RPMI8226 (cell line): ENCODE measurements at places on chromosomes 6 and 20.

GRCh38 chr6:47308198-47308517 is 1.5 kb downstream of the TNFRSF21 start:
- DNase-seq, result peak; percentile 10

DNA sequence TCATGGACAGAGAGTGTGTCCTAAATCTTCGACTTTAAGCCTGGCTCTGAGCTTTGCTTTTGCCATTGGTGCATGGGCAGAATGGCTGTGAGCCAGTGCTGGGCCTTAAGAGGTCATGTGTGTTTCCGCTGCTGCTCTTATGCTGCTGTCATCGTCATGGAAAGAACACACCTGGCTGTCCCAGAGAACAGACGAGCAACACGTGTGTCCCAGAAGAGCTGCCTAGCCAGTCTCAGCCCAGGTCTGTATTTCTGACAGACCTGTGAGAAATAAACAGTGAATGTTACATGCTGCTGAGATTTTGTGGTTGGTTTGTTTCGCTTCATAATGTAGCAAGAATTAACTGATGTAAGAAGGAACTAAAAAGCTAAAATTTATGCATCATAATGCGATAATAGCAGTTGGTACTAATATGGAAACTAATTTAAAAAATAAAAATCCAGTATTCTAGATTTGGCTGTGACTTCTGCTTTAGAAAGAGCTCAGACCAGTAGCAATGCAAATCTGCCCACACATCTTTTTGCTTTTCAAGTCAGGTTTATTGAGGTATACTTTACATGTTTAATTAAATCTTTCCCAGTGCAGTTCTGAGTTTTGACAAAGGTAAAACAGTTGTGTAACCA is 11.5 kb upstream of the SCP2D1 start:
- no peak for DNase-seq

- no peak for DNase-seq
These were observed 6.6 kb upstream of the GFRA4 start for GRCh38 chr20:3669710-3670367.

- no peak for DNase-seq
These were observed 30.4 kb upstream of the CD93 start for GRCh38 chr20:23116311-23117089.

- DNase-seq, result no peak
These were observed 161.4 kb upstream of the PMEPA1 start for GRCh38 chr20:57871237-57871632.

GRCh38 chr20:33172781-33173180 is 4.8 kb downstream of the BPIFA2 start:
- DNase-seq, result peak; percentile 18

DNA sequence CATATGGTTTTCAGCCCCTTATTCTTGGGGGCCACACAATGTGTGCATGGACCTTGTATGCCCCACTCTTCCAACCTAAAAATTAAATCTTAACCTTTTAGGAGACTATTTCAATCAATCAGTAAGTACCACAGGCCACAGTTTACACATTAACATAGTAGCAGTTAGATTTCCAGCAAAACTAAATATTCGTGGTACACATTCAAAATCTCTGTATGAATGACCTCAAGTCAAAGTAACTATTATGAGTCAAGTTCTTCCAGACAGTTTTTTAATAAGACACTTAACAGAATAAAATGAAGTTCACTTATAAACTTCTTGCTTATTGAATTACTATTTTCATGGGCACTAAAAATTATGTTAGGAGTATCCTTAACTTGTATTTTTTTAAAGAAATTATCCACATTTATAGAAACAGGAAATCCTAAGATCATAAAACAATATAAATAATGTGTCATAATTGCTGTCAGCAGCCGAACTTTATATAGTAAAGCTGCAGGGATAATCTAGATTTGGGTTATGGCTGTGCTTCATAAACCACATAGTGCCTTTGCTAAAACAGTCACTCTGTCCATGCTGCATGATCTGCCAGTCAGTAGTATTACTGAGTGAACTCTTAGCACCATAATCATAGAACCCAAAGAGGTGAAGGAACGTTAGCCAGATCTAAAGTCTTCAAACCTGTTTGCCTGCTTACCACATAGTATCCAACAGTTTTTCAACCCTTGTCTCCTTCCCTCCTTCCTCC is 21.7 kb downstream of the SEC63 start:
- DNase-seq, result no peak

DNA sequence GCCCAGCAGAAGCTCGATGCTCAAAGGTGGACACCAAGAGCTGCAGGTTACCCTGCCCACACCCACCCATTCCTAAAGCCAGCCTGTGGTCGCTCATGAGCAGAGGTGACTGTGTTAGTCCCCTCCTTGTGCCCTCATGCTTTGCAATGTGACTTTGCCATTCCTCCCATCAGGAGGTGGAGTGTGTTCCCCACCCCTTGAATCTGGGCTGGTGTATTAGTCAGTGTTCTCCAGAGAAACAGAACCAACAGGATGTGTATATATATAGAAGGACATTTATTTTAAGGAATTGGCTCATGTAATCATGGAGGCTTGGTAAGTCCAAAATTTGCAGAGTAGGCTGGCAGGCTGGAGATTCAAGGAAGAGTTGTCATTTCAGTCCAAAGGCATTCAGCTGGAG is 54.4 kb upstream of the RNF24 start:
- DNase-seq, result no peak

DNA sequence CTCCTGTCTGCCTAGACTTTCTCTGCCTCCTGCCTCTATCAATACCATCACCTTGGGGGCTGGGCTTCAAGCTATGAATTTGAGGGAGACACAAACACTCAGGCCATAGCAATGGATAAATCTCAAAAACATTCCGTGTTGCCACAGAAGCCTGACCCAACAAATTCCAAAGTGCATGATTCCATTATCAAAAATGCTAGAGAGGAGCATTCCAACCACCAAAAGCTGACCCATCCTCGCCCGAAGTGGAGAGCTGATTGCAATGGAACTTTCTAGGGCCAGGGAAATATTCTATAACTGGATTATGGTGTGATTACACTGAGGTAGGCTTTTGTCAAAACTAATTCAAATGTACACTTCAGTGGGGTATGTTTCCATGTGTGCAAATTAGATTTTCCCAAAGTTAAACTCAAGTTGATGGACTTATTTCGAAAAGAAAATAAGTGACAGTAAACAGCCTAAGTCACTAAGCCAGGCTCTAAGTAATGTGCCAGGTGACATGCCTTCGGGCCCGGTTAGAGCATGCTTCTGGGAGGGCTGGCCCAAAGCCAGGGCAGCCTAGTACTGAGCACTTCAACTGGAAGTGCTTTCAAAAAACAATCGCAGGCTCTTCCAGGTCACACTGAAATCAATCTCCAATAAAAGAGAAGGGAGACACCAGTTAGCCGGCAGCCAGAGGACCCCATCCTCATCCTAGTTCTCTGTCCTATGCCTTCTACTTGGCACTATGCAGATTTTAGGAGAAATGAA is 142.3 kb downstream of the TBXT start:
- no peak for DNase-seq

GRCh38 chr6:105227295-105227767 is 47.5 kb upstream of the POPDC3 start:
- DNase-seq, result no peak

GRCh38 chr20:50813101-50813643 is 18.3 kb downstream of the BCAS4 start:
- DNase-seq, result no peak

GRCh38 chr6:91135406-91136103 is 548.7 kb upstream of the MAP3K7 start:
- DNase-seq, result no peak

GRCh38 chr20:3744806-3745685 is 12.6 kb downstream of the HSPA12B start:
- DNase-seq, result peak; percentile 69

- no peak for DNase-seq
These were observed 362.3 kb downstream of the MAFB start for GRCh38 chr20:40326784-40327183.

- DNase-seq, result no peak
These were observed 93.9 kb upstream of the OGFRL1 start for GRCh38 chr6:71194724-71195123.

DNA sequence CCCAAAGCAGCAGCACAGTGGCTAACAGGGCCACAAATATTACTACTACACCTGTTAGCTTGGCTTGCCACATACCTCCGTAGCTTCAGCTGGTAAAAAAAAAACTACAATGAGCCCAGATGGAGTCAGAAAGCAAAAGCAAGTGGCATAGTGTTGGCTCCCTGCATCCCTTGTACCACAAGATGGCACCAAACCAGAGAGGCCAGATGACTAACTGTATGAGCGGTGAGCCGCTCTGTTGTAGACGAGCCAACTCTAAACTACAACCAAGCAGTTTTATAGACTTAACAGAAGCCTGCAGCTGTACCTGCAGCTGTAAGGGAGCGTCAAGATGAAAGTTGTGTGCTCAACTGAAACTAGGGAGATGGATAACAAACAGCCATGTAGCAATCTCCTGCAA is 84.5 kb upstream of the MCHR2 start:
- peak; percentile 47 for DNase-seq

DNA sequence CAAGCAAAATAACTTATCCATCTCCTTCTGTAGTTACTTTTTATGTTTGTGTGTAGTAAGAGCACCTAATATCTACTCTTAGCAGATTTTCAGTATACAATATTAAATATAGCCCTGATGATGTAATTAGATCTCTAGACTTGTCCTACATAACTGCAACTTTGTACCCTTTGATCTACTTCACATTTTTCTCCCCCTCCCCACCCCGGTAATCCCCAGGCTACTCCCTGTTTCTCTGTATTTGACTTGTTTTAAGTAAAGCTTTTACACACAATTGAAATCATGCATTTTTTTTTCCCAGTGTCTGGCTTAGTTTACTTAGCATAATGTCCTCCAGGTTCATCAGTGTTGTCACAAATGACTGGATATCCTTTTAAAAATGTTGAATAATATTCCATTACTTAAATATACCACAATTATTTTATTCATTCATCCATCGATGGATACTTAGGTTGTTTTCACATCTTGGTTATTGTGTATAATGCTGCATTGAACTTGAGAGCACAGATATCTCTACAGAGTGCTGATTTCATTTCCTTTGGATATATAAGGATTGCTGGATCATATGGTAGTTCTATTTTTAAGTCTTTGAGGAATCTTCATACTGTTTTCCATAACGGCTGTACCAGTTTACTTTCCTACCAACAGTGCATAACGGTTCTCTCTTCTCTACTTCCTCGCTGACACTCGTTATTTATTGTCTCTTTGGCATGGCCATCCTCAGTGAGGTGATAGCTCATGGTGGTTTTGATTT is 212.7 kb downstream of the CDKAL1 start:
- DNase-seq, result no peak

DNA sequence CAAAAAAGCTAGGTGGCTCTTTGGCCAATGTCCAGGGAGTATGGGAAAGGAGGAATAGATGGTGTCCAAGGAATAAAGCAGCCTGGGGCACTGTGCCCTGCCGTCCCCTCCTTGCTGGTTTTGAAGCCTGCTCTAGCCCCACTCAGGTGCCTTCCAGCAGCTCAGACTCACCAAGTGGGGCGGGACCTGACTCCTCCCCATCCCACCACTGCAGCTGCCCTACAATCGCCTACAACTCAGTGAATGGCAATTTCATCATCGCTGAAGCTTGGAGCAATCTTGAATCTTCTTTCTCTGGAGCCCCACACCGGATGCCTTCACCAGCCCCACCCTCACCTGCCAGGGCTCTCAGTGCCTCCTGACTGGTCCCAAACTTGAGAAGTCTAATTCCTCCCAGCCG is 56.4 kb upstream of the NXT1 start:
- no peak for DNase-seq

GRCh38 chr6:152508477-152508876 is 128.7 kb downstream of the SYNE1 start:
- DNase-seq, result no peak

DNA sequence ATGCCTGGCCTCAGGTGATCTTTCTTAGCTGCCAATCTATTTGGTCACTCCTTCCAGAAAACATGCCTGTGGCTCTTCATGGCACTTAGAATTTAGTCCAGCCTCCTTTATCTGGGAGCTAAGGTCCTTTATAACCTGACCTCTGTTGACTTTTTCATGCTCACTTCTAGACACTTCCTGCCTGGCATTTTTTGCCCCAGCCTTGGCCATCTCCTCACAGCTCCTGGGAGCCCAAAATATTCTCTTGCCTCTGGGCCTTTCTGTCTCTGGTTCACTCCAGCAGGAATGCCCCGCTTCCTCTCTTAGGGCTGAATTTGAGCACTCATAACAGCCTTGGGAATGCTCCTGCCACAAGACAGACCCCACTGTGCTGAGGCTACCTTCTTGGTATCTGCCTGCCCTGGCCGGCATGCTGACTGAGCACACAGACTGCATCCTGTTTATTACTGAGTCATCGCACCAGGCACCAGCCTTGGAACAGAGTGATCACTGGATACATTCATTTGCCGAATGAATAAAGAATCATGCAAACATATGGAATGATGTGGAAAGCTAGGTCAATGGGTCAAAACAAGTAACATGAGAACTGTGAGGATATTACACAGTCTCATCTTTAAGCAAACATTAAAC is 5.8 kb upstream of the EEF1E1 start:
- no peak for DNase-seq

DNA sequence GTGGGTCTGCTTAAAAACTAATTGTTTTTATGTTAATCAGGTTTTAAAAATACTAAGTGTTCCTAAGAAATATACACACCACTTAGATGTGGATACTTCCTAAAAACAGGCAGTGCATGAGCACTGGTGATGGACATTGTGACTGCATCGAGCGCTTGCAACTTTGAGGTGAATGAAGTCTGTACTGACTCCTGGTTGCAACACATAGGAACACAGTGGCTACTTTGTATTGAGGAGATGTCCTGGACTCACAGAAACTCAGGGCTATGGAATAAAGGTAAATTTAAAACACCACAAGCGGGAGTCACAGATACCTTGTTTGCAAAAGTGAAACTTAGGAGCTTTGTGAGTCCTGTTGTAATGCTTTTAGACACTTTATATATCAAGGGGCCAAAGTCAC is 55.6 kb upstream of the POLR1H start:
- DNase-seq, result no peak

DNA sequence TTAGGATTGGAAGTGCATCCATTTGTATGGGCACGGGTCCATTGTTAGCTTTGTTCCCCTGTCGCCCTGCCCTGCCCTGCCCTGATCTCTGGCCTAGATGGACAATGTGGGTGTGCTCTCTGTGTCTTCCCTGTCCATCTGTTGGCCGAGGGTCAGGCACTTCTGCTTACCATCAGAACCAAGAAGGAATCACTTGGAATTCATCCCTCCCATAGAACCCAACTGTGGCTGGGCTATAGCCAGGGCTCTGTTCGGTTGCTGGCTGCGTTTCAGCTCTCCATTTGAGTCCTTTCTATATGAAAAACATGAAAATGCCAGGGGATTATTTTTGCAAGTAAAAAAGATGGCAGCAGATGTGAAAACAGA is 26.6 kb upstream of the TULP4 start:
- no peak for DNase-seq
